NCI-H446 treated with DMSO at 0.1 percent for 48 hours (cell line): ENCODE measurements at places on chromosomes 4 and X.

DNA sequence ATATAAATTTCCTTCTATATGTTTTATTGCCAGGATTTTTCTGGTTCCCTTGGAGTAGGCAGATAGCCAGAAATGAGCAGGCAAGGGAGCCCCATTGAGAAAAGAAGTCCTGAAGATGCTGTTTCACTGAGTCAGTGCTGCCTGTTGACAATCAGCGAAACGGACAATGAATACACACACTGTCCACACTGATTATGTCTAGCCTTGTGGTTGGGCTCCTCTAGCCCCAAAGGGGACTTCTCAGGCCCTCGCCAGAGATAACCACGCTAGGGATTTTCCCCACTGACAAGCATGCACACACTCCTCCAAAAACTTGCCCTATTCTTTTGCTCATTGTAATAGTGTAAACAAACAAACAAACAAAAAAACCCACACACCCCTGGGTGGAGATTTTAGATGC, 369.3 kb downstream of the DMD start:
- no peak for DNase-seq

DNA sequence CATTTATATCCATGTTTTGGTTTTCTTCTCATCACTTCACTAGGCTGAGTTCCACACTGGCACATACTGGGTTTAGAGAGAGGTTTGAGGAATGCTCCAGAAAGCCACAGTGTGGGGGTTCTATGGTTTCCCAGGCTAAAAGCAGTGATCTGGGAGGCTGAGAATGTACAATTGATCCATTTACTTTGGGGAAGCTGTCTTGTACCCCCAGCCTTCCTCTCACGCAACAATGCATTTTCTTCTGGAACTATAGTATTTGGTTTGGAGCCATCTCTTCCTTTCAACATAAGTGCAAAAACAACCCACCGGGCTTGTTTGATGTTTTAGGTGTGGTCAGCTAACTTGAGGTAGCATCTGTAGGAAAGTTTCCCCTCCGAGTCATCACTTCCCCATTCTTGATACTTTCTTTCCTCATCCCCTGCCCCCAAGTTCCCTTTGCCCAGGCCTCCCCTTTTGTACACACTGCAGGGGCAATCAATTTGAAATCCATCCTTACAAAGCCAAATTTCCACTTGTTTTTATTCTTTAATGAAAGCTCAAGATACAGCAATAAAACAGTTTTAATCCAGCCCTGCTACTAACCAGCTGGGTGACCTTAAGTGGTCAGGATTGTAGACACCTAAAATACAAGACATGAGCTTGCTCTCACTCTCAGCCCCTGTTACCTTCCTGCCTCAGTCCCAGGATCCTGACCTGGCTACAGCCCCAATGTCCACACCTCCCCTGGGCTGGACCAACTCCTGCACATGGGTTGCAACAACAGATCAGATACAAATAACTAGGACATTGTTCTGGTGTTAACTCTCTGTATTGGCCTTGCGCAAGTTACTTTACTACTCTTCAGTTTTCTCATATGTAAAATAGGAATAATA, 109.2 kb downstream of the FHDC1 start:
- DNase-seq = no peak

GRCh38 chrX:9948406-9948805, 18.8 kb upstream of the CLDN34 start:
- DNase-seq = peak; percentile 1

GRCh38 chr4:184251670-184251980, 34.0 kb upstream of the ENPP6 start:
- no peak for DNase-seq

DNA sequence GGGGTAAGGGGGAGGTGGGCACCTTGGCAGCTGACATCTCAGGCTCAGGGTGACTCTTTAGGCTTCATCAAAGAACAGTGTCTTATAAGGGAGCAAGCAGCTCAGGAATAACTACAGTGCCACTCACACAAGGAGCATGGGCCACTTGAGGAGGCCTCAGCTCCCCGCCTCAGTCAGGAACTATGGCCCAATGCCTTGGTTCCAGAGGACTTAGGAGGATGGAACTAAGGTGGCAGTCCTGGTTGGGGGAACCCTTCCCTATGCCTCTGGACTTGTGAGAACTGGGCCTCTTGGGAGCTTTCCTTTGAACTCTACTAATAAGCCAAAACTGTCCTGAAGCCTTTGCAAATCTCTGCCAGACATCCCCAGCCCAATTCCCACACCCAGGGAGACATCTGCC, 160.6 kb downstream of the EFNB1 start:
- no peak for DNase-seq

GRCh38 chrX:30795981-30796958, 92.8 kb downstream of the TAB3 start:
- DNase-seq = no peak

- peak; percentile 10 for DNase-seq
These were observed 424.5 kb upstream of the CTSO start for GRCh38 chr4:156378033-156378665.

- peak; percentile 10 for DNase-seq
These were observed 618 bp downstream of the DDX3X start for GRCh38 chrX:41334363-41335197.

GRCh38 chr4:10456260-10456594, 999 bp downstream of the ZNF518B start:
- no peak for DNase-seq

DNA sequence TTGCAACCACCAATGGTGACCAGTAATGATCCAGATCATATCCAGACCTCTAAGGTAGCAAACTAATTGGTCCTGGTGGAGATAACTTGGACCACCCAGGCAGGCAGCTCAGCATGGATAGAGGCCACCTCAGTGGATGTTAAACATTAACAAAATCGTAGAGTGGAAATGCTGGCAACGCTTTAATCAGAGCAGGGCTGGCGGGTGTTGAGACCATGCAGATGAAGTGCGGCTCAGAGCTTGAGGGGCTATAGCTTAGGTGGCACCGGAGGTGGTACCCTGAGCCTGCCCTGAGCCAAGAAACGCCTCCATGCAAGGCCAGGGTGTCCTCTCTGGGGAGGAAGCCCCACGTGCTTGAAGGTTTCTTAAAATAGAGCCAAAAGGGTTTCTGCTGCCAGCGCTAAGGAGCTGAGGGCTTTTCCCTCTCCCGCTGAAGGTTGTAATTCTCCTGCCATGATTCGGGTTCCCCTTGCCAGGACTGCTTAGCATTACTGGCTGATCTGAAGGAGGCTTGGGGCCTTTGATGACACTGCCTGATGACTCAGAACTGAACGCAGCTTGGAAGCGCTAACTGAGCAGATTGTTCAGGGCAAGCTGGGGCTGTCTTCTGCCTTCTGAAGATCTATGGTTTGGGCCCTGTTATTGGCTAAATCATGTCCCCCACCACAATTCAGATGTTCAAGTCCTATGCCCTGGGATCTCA, 177.8 kb upstream of the ATP6AP2 start:
- DNase-seq = peak; percentile 80

DNA sequence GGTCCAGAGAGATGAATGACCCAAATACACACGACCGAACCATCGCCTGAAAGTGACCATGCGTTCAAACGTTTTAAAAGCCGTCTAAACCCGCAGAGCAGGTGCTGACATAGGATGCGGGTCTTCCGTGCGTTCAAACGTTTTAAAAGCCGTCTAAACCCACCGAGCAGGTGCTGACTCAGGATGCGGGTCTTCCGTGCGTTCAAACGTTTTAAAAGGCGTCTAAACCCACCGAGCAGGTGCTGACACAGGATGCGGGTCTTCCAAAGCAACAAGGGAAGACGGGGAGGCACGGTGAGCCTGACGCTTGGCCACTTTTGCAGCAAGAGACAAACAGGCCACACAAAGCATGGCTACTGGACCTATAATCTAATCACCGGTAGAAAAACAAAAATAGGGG, 47.2 kb downstream of the GAK start:
- no peak for DNase-seq

DNA sequence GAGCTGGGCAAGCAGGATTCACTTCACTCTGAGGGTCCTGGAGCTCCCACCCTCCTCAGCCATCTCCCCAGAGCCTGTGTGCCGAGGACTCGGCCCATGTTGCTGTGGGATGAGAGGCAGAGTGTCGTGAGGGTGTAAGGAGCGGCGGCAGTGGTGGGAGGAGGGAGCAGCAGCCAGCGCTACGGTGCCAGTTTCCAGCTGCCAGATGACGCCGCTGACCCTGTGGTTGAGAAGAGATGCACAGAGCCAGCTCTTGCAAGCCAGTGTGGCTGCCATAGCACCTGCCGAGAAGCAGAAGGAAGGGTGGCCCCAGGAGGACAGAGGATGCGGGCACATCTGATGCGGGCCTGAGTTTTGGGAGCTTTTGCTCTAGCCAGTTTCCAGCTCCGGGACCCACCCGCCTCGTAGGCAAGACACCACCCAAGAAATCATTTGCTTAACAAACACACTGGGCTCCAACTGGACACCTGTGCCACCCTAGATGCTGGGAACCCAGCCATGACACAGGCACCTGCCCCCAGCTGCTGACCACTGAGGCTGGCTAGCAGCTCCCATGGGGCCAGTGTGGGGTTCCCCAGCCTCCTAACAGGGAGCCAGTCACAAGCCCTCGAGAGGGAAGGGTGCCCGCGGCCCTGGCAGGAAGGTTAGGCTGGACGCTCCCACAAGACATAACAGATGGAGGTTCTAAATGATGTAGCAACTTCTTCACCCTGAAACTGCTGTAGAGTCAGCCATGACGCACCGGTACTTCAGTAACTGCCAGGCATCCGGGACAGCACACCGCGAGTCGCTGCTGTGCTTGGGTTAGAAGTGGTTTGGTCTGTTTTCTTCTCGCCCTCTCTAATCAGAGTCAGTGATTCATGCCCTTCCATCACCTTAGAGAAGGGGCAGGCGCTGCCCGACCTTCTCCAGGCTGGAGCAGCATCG, 8.9 kb downstream of the MSANTD1 start:
- DNase-seq = no peak

GRCh38 chr4:150318527-150318926, 240.3 kb downstream of the DCLK2 start:
- DNase-seq = no peak

GRCh38 chr4:8274765-8275547, 5.4 kb downstream of the HTRA3 start:
- peak; percentile 57 for DNase-seq

DNA sequence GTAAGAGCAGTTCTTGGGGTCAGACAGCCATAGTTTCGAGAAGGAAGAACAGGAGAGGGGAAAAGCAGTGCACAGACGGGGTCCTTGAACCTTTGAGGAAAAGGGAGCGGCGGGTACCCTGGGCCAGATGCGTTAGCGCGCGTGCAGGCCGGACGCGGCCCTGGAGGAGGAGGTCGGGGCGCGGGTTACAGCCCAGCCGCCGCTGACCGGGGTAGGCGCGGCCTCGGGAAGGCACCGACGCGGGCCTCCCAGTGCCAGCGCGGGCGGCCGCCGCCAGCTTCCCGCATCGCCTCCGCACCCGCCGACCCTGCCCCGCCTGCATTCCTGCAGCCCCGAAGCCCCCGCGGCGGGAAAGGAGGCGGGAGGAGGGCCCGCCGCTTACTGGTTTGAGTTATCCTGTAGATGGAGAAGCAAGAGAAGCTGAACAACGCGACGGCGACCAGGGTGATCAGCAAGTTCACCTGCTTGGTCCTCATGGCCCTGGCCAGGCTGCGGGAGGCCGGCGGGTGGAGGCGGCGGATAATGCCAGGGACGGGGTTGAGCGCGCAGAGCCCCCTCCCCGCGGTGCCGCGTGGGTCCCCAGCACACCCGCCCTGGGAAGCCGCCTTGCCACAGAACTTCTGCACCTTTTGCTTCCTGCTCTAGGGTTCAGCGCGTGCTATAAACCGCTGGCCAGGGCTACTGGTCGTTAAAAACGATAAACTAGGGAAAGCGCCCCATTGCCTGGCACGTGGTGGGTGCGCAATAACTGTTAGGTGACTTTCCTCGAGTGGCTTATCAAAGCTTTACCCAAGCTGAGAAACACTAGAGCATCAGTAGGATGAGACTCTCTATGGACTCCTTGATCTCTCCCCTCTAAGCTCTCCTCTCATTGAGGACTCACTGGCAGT, at the start of gene MGAT4D:
MGAT4D (minus strand) TSS at position 547 of the 890 bp plus-strand sequence; CDS start at position 476, 71 bp downstream.
- no peak for DNase-seq
